ENCODE measurements at places on chromosomes 16 and 17. TPM values are rescaled to one million over a fixed set of nuclear protein-coding genes. Genes with fewer than 3 reads are reported as not detected.

Gene TPSAB1
- 3.7 TPM for polyA plus RNA-seq

Gene MAF
- polyA plus RNA-seq, result 3.0 TPM

Gene RNU2-1
- not detected for polyA plus RNA-seq

Gene CDK5R1
- 0.57 TPM for polyA plus RNA-seq

Gene ZNF287
- 11.8 TPM for polyA plus RNA-seq

Gene AGRP
- polyA plus RNA-seq, result not detected

- DNase-seq, result no peak
Measured at GRCh38 chr16:88831838-88832237, 20.1 kb upstream of the APRT start.

DNA sequence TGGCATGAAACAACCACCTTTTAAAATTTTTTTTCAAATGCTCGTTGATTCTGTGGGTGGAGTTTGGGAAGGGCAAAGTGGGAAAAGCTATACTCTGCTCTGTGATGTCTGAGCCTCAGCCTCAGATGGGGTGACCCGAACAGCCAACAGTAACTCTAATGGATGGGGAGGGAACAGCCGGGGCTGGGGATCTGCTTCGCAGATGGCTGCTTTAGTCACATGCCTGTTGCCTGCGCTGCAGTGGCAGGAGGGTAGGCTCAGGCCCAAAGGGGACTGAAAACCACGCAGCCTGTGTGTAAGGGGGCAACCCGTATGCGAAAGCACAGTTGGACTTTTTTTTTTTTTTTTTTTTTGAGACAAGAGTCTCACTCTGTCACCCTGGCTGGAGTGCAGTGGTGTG is 14.9 kb upstream of the MAPK3 start:
- no peak for DNase-seq

GRCh38 chr17:6943406-6943805 is 52.4 kb upstream of the ALOX12 start:
- no peak for DNase-seq

DNA sequence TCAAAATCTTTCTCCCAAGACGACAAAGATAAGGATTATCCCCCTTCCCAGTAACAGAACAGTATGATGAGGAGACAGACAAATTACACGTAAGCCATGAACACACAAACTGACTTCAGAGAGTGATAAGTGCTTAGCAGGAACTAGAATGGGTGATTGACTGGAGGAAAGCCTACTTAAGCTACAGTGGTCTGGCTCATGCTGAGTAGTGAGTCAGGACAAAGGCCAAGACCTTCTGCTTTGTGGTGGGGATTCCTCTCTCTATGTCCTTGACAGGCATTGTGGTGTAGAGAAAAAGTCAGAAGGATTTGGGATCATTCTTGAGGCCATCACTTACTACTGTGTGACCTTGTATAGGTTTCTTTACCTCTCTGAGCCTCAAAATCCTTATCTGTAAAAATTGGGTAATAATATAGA is 381.9 kb upstream of the CCL2 start:
- DNase-seq, result no peak

- DNase-seq, result no peak
Measured at GRCh38 chr17:76867578-76868175, 527 bp upstream of the MGAT5B start.

All from heart left ventricle (tissue), 16 donors.